Epithelial cell of esophagus (primary cell): ENCODE measurements at places on chromosomes 16 and 17.
A peak's percentile ranks its signal among the peaks of the same experiment; 100 is the strongest.

GRCh38 chr17:61007980-61008379 is 330.3 kb downstream of the BCAS3 start:
- no peak for DNase-seq

GRCh38 chr17:14078027-14078426 is 8.7 kb downstream of the COX10 start:
- DNase-seq: no peak

- DNase-seq: no peak
These were observed 18.7 kb downstream of the ZNHIT3 start for GRCh38 chr17:36505171-36505570.

- DNase-seq: no peak
These were observed 46.8 kb downstream of the CYB561 start for GRCh38 chr17:63399316-63399715.

GRCh38 chr16:66478733-66479511 is 51.8 kb downstream of the BEAN1 start:
- DNase-seq: peak; percentile 63

- DNase-seq: peak; percentile 92
These were observed 235.9 kb downstream of the FOXL1 start for GRCh38 chr16:86814256-86814655.

DNA sequence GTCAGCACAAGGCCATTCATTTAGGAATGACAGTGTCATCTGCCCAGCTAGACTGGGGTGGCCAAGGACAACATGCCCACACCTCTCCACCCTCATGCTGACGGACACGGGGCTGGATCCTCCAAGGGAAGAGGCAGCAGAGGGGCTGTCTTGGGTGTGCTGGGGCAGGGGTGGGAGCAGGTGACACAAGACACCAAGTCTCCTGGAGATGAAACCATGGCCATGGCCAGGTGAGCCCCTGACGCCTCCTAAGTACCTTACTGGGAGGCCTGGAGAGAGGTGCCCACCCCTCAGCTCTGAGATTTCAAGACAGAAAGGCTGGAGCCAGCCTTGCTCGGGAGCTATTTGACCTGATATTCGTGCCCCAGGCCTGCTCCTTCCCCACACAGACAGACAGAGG is 9.0 kb upstream of the RASD1 start:
- no peak for DNase-seq

DNA sequence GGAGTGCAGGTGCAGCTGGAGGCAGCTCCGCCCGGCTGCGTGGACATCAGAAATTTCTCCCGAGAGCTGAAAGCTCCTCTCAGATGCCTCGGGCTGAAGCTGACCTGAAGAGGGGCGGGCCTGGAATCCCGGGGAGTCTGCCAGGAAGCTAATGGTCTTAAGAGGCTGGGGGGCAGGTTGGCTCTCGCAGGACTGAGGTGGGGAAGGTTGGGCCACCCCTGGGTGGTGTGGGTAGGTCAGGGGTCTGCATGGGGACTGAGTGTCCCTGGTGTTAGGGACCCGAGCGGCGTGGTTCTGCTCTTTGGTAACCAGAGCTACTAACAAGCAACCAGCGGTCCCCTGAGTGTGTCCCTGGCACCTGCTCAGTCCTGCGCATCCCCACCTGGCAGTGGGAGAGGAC is 3.5 kb downstream of the CHMP6 start:
- DNase-seq: no peak

DNA sequence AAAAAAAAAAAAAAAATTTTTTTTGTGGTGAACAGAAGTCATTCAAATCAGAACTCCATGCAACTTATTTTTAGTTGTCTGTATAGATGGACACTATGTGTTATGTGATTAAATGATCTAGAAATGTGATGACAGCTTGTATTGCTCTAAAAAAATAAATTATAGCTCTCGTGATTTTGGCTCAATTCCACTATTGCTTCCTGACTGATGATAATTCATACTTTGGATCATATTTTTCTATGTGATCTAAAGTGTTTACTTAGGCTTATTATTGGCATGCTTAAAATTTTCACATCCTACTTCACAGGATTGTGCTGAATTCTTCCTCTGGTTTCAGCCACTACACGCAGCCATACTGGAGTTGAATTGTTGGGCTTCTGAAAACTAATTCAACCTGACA is 76.8 kb downstream of the RPGRIP1L start:
- DNase-seq: no peak

GRCh38 chr16:15773968-15774367 is 82.9 kb downstream of the MYH11 start:
- no peak for DNase-seq

GRCh38 chr16:19766554-19766884 is 48.4 kb downstream of the IQCK start:
- no peak for DNase-seq

DNA sequence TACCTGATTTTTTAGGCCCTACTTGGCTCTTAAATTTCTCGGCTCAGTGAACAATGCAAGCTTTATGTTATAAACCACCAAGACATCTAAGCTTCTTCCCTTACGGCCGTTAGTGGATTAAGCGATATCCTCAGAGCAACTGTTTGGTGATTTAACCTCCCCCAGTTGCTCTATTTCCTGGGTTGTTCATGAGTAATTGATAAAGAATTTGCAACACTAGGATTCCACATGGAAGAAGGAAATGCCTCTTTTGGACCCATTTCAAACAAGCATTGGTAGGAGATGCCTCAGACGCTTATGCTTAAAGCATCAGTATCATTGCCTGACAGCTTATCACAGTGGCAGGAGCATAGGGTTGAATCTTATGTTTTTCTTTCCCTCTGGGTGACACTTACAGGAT is 65.3 kb downstream of the RBFOX1 start:
- DNase-seq: no peak

DNA sequence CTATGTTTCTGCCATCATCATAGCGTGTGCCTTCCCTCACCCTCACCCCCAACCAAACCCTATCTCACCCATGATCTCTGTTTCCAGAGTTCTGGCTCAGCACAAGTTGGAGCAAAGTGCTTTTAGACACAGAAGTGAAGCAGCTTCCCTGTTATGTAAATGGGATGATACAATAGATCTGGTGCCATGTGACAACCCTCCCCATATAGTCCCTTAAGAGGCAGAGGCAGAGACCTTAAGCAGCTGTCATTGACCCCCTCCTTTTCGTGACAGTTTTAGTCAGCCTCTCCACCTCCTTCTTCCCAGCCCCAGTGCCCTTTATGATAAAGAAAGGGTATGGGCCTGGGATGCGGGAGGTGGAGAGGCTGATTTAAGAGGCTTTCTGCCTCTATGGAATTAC is 40.3 kb upstream of the MED13 start:
- DNase-seq: no peak

- no peak for DNase-seq
These were observed 27.2 kb downstream of the PLCD3 start for GRCh38 chr17:45104907-45105624.

- DNase-seq: peak; percentile 57
These were observed 33.6 kb upstream of the XYLT2 start for GRCh38 chr17:50312308-50312707.

DNA sequence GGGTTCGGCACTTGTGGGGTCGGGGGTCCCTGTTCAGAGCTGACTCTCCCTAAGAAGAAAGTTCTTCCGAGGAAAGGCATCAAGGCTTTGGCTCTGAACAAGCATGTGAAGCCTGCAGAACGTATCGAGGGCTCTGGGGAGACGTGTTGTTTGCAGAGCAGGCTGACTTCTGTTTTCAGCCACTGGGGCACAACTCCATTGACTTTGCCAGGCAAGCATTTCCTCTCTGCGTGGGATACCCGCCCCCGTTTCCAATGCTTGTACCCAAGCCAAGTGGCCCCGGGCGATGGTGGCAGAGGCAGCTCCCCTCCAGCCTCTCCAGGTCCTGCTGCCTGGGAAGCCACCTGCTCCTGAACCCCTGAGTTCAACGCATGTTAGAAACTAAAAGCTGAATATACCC is 255.7 kb downstream of the RBFOX3 start:
- no peak for DNase-seq

GRCh38 chr16:54145881-54146280 is 140.7 kb downstream of the IRX3 start:
- DNase-seq: no peak
